Kidney glomerular epithelial cell (primary cell): ENCODE measurements at places on chromosomes 3 and 15.

- no peak for DNase-seq
These were observed 19.1 kb upstream of the RBP1 start for GRCh38 chr3:139558351-139559266.

DNA sequence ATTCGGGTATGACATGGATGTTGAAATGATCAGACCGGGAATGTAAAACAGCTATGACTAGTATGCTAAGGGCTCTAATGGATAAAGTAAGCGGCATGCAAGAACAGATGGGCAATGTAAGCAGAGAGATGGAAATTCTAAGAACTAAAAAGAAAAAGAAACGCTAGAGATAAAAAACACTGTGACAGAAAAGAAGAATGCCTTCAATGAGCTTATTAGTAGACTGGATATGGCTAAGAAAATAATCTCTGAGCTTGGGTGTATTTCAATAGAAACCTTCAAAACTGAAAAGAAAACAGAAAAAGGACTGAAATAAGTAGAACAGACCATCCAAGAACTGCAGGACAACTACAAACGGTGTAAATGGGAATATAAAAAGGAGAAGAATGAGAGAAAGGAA, 101.2 kb downstream of the HES1 start:
- DNase-seq, result no peak

- DNase-seq, result no peak
These were observed 485.4 kb upstream of the TPRG1 start for GRCh38 chr3:188686324-188686723.

- no peak for DNase-seq
These were observed 341.3 kb downstream of the LSAMP start for GRCh38 chr3:116103868-116104530.

GRCh38 chr3:197394464-197395321, 96.3 kb upstream of the DLG1 start:
- no peak for DNase-seq

- DNase-seq, result no peak
These were observed 50.7 kb downstream of the FOXP1 start for GRCh38 chr3:71532639-71533395.
